ENCODE measurements at places on chromosomes 3 and 15. TPM values are rescaled to one million over a fixed set of nuclear protein-coding genes. Genes with fewer than 3 reads are reported as not detected.
A peak's percentile ranks its signal among the peaks of the same experiment; 100 is the strongest.

- no peaks in the 10 kb centered on the region for H3K27me3 ChIP-seq
- DNase-seq: no peak
- H3K4me3 ChIP-seq: no peak overlapping the region
- no peaks in the 10 kb centered on the region for H3K4me1 ChIP-seq
- H3K36me3 ChIP-seq: no peaks in the 10 kb centered on the region
These were observed 65.4 kb upstream of the PEX5L start for GRCh38 chr3:180102134-180102533.

- no peaks in the 10 kb centered on the region for H3K4me1 ChIP-seq
- DNase-seq: peak; percentile 45
- no peak overlapping the region for H3K4me3 ChIP-seq
- H3K27me3 ChIP-seq: peaks cover 11% of the 10 kb centered on the region
These were observed 46.5 kb downstream of the CD86 start for GRCh38 chr3:122101646-122102045.

- H3K4me3 ChIP-seq: no peak overlapping the region
- peaks cover 8% of the 10 kb centered on the region for H3K4me1 ChIP-seq
- H3K36me3 ChIP-seq: no peaks in the 10 kb centered on the region
- no peak for DNase-seq
These were observed 7.8 kb downstream of the SCG5 start for GRCh38 chr15:32649342-32649741.

- H3K36me3 ChIP-seq: peaks cover 10% of the 10 kb centered on the region
- no peak for DNase-seq
- H3K27ac ChIP-seq: no peak overlapping the region
- no peaks in the 10 kb centered on the region for H3K27me3 ChIP-seq
- no peak overlapping the region for H3K4me3 ChIP-seq
- peaks cover 3% of the 10 kb centered on the region for H3K4me1 ChIP-seq
These were observed 22.6 kb upstream of the CSPG5 start for GRCh38 chr3:47601281-47601680.

GRCh38 chr15:58448331-58448730, 16.5 kb downstream of the LIPC start:
- no peak overlapping the region for H3K27ac ChIP-seq
- no peak overlapping the region for H3K4me3 ChIP-seq
- no peaks in the 10 kb centered on the region for H3K4me1 ChIP-seq
- H3K27me3 ChIP-seq: no peaks in the 10 kb centered on the region
- DNase-seq: no peak

GRCh38 chr3:128482666-128483656, 10.0 kb downstream of the GATA2 start:
- H3K4me3 ChIP-seq: no peak overlapping the region
- H3K27me3 ChIP-seq: no peaks in the 10 kb centered on the region
- H3K27ac ChIP-seq: peak overlapping the region; percentile 97
- H3K4me1 ChIP-seq: peaks cover 52% of the 10 kb centered on the region
- peaks cover 7% of the 10 kb centered on the region for H3K36me3 ChIP-seq
- DNase-seq: peak; percentile 99

DNA sequence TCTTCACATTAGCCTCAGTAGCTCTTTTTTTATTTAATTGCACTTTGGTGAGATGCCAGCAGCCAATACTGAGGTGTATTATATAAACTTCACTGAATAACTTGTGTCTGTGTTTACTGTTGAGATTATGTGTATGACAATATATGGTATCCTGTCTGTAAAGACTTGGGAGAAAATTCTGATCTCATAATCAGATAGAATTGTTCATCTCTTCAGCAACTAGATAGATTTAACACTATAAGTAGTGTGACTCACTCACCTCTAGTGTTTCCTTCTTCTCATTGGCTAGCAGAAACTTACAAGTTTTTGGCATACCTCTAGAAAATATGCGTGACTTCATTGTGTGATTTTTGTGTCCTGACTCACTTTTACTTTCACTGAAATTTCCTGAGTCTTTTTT, 67.6 kb upstream of the TGFBR2 start:
- H3K27ac ChIP-seq: peak overlapping the region; percentile 97
- H3K4me3 ChIP-seq: no peak overlapping the region
- DNase-seq: peak; percentile 93
- no peaks in the 10 kb centered on the region for H3K27me3 ChIP-seq
- peaks cover 26% of the 10 kb centered on the region for H3K4me1 ChIP-seq

Gene TMCO5A
- not detected for total RNA-seq

Gene SERPINI2
- total RNA-seq: not detected

Gene NOX5
- 0.07 TPM for total RNA-seq

Gene FAM227B
- 1.8 TPM for total RNA-seq

- H3K27ac ChIP-seq: no peak overlapping the region
- H3K4me3 ChIP-seq: no peak overlapping the region
These were observed 140.1 kb upstream of the IL12A start for GRCh38 chr3:159848348-159849118.

DNA sequence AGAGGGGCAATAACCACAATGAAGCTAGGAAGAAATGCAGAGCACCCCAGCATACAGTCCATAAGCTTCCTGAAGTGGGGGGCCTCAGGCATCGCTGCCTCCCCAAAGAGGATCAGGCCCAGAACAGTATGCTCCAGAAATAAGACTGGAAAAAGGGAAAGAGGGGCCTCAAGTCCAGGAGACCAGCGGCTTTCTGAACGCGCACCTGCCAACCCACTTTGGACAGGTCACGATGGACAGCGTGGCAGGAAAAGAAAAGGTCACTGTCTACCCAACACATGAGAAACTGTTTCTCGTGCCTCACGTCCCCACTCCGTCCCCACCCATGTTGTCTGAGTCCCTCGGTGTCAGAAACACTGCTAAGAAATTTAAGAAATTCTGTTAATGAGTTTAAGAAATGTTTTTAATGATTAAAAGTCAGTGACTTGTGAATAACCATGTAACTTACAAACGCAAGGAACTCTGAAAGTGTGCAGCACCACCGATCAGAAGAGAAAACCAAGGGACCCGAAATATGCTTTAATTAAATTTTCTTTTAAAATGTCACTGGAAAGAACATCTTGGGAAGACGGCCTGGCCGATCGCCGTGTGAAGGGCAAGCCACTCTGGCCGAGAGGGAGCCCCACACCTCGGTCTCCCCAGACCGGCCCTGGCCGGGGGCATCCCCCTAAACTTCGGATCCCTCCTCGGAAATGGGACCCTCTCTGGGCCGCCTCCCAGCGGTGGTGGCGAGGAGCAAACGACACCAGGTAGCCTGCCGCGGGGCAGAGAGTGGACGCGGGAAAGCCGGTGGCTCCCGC, 1.7 kb upstream of the PPARG start:
- H3K4me1 ChIP-seq: no peaks in the 10 kb centered on the region
- no peak for DNase-seq
- H3K36me3 ChIP-seq: no peaks in the 10 kb centered on the region

Gene SLC24A5
- not detected for total RNA-seq

DNA sequence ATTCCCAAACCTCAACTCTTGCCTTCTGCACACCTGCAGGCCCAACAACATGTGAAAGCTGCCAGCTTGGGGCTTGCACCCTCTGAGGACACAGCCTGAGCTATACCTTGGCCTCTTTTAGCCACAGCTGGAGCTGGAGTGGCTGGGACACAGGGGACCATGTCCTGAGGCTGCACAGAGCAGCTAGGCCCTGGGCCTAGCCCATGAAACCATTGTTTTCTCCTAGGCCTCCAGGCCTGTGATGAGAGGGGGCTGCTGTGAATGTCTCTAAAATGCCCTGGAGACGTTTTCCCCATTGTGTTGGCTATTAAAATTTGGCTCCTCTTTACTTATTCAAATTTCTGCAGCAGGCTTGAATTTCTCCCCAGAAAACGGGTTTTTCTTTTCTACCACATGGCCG, 7.2 kb downstream of the ZKSCAN7 start:
- H3K4me1 ChIP-seq: no peaks in the 10 kb centered on the region
- no peaks in the 10 kb centered on the region for H3K36me3 ChIP-seq
- DNase-seq: no peak

GRCh38 chr3:155568295-155568694, 176.6 kb downstream of the PLCH1 start:
- no peak overlapping the region for H3K4me3 ChIP-seq
- DNase-seq: no peak
- H3K27ac ChIP-seq: no peak overlapping the region
- no peaks in the 10 kb centered on the region for H3K36me3 ChIP-seq

Gene CYP1A2
- not detected for total RNA-seq

- no peaks in the 10 kb centered on the region for H3K36me3 ChIP-seq
- no peaks in the 10 kb centered on the region for H3K27me3 ChIP-seq
- no peak for DNase-seq
- no peak overlapping the region for H3K27ac ChIP-seq
These were observed 7.8 kb upstream of the RFC4 start for GRCh38 chr3:186814100-186814499.

GRCh38 chr15:75836959-75837334, 6.3 kb upstream of the UBE2Q2 start:
- no peaks in the 10 kb centered on the region for H3K27me3 ChIP-seq
- H3K4me3 ChIP-seq: no peak overlapping the region
- peak; percentile 42 for DNase-seq
- H3K4me1 ChIP-seq: peaks cover 10% of the 10 kb centered on the region
- H3K36me3 ChIP-seq: no peaks in the 10 kb centered on the region

Gene CGNL1
- 27.1 TPM for total RNA-seq

- H3K4me3 ChIP-seq: no peak overlapping the region
- H3K4me1 ChIP-seq: peaks cover 9% of the 10 kb centered on the region
- no peaks in the 10 kb centered on the region for H3K36me3 ChIP-seq
- peak; percentile 31 for DNase-seq
- H3K27me3 ChIP-seq: no peaks in the 10 kb centered on the region
These were observed 8.6 kb upstream of the TNFAIP8L3 start for GRCh38 chr15:51103330-51103729.

Data from endothelial cell of umbilical vein (primary cell).